CD4-positive, alpha-beta T cell treated with Interleukin-12 subunit alpha and Interleukin-12 subunit beta, for 1 hour (primary cell): ENCODE measurements at places on chromosomes 4 and X.

- no peak for DNase-seq
Measured at GRCh38 chr4:90328558-90328957, 201.4 kb downstream of the CCSER1 start.

GRCh38 chr4:25184056-25184455, 23.8 kb upstream of the SEPSECS start:
- DNase-seq, result no peak

DNA sequence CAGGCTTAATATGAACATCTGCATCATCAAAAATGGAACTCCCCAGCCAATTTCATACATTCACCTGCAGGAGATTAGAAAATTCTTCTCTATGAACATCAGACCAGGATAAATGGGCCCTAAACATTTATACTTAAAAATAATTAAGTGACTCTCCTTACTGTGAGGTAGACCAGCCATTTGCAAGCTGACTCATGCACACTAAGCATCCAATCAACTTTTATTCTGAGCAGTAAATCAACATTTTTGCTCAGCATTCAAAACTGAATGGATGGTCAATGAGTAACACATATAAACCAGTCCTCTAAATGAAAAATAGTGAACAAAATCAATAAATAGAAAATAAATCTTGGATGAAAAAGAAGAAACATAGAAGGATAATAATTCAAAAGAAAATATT, 19.9 kb upstream of the PCDH10 start:
- DNase-seq, result no peak

- DNase-seq, result peak; percentile 24
Measured at GRCh38 chr4:15233626-15234025, 194.2 kb upstream of the C1QTNF7 start.

- no peak for DNase-seq
Measured at GRCh38 chr4:2334826-2335728, 73.2 kb upstream of the MXD4 start.
